ENCODE measurements at places on chromosomes 6 and 20.

GRCh38 chr6:116459927-116460326 is 1.2 kb upstream of the CALHM6 start:
- DNase-seq, result no peak

DNA sequence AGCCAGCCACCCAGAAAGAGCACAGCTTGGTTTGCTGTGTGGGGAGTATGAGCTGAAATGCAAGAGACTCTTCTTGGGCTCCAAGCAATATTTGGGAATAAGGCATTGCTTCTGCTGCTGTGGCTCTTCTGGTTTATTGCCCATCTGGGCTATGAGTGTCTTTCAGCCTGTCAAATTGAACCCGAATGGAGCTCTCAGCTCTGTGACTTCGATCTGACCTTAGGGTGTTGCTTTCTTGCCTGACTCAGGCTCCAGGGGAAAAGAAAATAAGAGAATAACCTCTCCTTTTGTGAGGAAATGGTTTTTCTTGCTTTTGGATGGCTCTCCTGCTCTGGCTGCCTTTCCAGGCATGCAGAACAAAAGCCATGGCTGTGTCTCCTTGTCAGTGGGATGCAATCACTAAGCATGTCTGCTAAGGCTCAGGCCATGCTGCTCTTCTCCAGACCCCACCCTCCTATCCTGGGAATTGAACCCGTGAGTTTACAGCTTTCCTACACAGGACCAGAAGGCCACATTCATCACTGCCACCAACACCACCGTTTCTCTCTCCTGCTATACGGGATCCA is 169.4 kb upstream of the JAG1 start:
- no peak for DNase-seq

- no peak for DNase-seq
Observed at GRCh38 chr6:133693565-133693964, 195.3 kb upstream of the TCF21 start.

DNA sequence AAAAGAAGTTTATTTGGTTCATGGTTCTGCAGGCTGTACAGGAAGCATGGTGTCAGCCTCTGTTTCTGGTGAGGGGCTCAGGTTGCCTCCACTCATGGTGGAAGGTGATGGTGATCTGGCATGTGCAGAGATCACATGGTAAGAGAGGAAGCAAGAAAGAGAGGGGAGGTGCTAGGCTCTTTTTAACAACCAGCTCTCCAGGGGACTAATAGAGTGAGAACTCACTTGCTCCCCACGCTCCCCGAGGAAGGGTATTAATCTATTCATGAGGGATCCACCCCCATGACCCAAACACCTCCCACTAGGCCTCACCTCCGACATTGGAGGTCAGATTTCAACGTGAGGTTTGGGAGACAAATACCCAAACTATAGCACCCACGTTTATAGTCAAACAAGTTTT is 4.0 kb upstream of the GJB7 start:
- DNase-seq, result no peak

- no peak for DNase-seq
Observed at GRCh38 chr6:158124288-158124687, 43.8 kb downstream of the SERAC1 start.

GRCh38 chr6:118724211-118724610 is 72.8 kb upstream of the CEP85L start:
- DNase-seq, result no peak

DNA sequence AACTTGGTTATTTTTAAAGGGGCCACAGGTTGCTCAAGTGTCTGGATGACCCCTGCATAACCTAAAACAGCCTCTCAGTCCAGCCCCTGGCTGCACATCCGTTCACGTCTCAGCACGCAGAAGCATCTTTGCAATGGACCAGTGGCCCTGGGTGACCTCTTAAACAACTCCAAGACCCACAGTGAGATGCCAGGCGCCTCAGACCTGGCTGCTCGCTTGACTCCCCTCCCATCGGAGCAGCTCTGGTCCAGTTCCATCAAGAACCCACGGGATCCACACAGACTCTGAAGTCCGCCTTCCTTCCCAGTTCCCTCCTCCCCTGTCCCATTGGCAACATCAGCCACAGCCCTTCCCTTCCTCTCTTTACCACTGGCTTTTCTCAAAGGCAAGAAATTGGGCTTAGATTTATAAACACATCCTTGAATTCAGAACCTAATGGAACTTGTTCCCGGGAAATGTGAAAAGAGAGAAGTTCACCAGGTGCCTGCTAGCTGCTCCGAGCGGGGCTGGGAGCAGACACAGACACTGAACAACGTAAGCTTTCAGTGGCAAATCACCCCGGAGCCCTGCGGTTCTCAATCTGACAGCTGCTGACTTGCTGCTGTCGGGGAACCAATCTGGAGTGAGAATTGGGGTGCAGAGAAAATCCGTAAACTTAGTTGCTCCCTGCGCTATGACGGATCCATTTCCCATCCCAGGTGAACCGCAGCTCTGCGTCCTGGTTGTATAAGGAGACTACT is 39.6 kb upstream of the MPC1 start:
- DNase-seq, result no peak

- no peak for DNase-seq
Observed at GRCh38 chr6:143236151-143236798, 175.6 kb downstream of the AIG1 start.

- DNase-seq, result no peak
Observed at GRCh38 chr6:100342830-100343229, 121.9 kb downstream of the SIM1 start.

- no peak for DNase-seq
Observed at GRCh38 chr6:166758136-166758704, 131.2 kb upstream of the RPS6KA2 start.

GRCh38 chr20:38139977-38140753 is 24.9 kb downstream of the TGM2 start:
- DNase-seq, result no peak

DNA sequence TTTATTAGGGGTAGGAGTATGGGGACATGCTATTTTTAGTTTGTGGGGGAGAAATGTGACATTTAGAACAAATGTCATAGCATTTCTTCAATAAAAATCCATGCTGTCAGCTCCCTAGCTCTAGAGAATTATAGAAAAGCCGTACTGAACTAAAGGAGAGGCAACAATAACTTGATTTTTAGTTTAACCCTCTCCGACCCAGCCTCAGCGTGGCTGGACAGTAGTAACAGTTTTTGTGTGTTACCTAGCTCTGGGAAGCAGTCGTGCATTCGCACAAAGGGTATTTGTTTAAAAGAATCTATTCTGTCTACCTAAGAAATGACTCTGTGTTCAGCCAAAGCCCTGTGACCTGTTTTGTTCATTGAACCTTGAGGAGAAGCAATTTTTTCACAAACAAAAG is 442.4 kb upstream of the SOX4 start:
- no peak for DNase-seq

GRCh38 chr20:57657535-57658446 is 37.6 kb upstream of the ZBP1 start:
- DNase-seq, result no peak

GRCh38 chr6:144886682-144887081 is 601.5 kb downstream of the UTRN start:
- no peak for DNase-seq

- peak; percentile 18 for DNase-seq
Observed at GRCh38 chr6:30213957-30214656, 901 bp upstream of the TRIM26 start.

- DNase-seq, result no peak
Observed at GRCh38 chr6:108671790-108672189, 111.1 kb downstream of the FOXO3 start.

GRCh38 chr6:27503436-27504030 is 30.6 kb upstream of the ZNF184 start:
- no peak for DNase-seq

DNA sequence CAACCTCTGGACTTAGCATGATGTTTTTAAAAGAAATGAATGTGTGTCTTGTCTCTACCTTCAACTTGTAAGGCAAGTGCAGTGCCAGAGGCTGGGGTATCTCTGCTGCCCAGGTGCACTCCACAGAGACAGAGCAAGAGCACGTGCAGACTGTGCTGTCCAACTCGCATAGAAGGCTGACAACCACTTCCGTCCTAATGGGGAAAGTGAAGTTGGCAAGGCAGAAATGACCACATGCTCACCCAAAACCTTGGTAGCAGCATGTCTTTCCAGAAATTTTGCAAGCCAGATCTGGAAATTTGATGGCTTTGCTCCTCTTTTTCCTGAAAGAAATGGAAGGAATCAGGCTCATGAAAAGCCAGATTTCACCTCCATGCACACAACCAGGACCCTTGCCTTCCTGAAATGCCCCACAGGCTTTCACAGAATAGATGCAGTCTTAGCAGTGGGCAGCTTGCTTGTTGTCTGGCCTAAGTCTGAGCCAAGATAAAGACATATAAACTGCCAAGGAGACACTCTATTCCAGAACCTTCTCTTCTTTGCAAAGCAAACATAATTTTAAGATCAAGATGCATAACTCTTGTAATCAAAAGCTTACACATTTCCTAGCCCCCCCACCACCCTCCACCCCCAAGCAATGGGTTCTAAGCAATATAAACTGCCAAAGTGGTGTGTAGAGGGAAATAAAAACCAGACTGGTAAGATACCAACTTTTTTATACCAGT is 26.8 kb downstream of the SLC22A3 start:
- DNase-seq, result no peak

DNA sequence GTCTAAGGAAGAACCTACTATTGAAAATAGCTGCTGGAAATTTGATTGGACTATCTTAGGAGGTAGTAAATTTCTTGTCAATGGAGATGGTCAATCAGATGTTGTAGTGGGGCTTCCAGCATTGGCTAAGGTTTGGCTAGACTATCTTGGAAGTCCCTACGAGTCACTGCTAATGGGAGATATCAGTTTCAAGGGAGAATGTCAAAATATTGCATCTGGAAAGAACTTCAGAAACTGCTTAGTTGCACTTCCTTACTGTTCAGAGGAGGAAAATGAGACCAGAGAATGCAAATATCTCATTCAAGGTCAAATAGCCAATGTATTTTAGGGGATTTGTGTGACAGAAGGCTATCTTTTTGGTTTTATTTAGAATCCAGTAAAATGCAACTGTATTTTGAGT is 53.5 kb upstream of the CCN2 start:
- DNase-seq, result no peak

GRCh38 chr6:26216886-26217713 is 129.9 kb downstream of the HFE start:
- DNase-seq, result no peak

- no peak for DNase-seq
Observed at GRCh38 chr20:41889126-41889843, 271.1 kb upstream of the CHD6 start.

- DNase-seq, result no peak
Observed at GRCh38 chr6:18359237-18359885, 27.8 kb upstream of the RNF144B start.

DNA sequence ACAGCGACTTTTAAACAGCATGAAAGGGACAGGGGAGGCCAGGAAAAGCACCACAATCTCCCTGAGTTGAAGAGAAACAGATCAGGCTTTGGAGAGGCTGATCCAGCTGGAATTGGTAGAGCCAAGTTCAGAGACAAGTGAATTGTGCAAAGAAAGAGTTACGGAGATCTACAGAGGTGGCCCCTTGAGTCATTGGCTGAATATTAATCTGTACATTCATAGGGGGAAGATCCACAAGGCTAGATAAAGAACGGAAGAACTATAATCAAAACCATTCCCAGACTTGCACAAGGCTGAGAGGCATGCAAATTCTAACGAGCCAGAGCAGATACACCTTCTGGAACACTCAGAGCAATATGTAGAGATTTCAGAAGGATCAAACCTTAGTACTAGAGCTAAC is 14.2 kb upstream of the FOXQ1 start:
- no peak for DNase-seq
